Activated CD4-positive, alpha-beta T cell treated with anti-CD3 and anti-CD28 coated beads, Interleukin-2, amount 50 U/mL, for 48 hours (primary cell): ENCODE measurements at places on chromosomes 6 and 20.

- no peak for DNase-seq
Observed at GRCh38 chr6:110741517-110741916, 73.8 kb downstream of the CDK19 start.

- DNase-seq = no peak
Observed at GRCh38 chr20:21613512-21613911, 92.0 kb upstream of the PAX1 start.

GRCh38 chr20:33021879-33022278, 9.6 kb upstream of the BPIFB6 start:
- DNase-seq = no peak

DNA sequence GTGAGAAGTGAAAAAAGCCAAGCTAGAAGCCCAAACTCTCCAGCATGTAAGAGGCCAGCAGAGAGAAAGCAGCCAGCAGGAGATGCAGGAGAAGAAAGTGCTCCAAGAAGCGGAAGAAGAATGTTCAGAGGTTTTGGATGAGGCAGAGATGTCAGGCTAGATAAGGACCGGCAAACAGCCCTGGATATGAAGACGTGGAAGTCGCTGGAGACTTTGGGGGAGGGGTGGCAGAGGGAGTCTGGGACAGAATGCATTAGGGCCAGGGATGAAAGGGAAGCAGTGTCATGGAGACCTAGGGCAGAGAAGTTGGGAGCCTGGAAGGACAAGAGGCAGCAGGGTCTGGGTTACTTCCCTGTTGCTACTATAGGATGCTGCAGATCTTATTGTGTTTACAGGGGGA, 5.3 kb upstream of the SCUBE3 start:
- no peak for DNase-seq

DNA sequence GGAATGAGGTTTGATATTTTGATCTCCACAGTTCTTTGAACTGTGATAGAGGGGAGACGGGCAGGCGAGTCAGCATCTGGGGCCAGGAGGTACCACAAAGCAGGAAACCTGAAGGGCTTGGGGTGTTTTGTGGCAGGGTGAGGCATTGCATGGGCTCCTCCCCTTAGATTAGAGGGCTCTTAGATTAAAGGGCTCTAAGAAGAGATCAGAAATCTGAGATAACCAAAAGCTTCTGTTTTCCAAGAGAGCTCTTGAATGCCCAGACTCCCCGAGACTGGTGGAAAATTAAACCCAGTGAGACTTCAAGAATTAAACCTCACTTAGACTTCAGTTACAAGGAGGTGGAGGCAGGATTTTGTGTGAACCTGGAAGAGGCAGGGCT, 2.4 kb upstream of the GPX5 start:
- no peak for DNase-seq

GRCh38 chr20:41005361-41005729, 23.3 kb upstream of the TOP1 start:
- DNase-seq = no peak

DNA sequence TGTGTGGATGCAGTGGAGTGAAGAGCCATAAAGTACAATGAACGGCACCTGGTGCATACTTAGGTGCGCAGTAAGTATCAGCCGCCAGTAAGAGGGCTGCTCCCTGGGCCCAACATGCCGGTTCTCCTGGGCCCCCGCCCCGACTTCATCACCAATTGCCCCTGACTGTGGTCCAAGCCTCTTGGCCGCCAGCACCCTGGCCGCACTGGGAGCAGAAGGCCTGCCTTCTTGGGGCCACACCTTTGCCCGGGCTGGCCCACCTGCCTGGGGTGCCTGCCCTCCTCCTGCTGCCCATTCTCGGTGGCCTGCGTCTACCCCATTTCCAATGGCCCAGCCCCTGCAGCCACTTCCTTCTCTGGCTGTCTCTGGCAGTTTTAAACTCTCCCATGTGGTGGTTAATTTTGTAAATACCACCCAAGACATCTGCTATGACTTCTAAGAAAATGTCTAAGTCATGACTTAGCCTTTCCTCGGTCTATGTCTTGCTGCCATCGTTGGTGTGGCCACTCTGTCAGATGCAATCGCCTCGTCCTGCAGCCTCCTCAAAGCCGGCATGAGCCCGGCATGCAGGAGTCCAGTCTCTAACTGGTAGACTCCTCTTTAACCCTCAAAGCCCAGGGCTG, 36.8 kb downstream of the PMEPA1 start:
- no peak for DNase-seq

- no peak for DNase-seq
Observed at GRCh38 chr6:53727748-53728147, 62.2 kb upstream of the KLHL31 start.

DNA sequence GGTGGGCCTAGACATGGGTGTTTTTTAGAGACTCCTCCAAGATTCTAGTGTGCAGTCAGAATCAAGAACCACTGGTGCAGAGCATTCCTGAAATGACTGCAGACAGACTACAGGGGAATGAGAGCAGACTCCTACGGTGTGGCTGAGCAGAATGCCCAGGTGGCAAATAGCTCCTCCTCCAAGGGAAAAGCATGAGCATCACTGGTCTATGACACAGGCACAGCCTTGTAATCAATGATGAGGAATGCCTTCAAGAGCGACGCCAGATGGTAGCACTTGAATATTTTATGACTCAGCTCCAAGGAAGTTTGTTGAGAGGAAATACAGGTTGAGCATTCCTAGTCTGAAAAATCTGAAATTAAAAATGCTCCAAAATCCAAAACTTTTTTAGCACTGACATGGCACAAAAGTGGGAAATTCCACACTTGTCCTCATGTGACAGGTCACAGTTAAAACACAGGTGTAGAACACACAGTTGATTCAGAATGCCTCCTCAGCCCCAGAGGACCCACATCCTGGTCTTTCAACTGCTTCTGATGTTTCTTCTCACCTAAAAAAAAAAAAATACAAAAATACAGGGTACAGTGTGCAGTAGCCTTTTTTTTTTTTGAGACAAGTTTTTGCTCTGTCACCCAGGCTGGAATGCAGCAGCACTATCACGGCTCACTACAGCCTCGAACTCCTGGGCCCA, 10.6 kb upstream of the FAM8A1 start:
- DNase-seq = peak; percentile 23

DNA sequence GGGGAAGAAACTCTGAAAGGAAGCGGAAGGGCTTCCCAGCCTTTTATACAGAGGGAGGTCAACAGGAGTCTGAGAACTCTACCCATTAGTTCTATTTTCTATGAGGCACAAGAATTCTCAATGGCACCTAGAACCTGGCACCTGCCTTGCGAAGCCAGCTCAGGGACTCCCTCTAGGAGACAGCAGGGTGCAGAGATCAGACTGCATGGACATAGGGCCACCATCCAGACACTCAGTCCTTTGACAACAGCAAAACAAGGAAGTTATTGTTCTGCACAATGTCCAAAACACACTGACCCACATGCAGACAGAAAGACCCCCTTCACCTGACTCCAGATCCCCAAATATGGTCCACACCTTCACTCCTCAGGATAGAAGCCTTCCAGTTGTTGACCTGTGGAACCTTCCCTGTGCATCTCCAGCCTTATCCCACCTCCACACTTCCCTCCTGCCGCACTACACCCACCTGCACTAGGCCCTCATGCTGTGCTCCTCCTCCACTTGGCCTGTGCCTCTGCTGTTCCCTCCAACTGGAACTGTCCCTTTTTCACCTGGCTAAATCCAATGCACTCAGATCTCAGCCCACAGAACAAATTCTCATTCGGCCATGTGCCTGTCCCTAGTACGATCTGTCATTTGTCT, 27.8 kb downstream of the ACSS1 start:
- DNase-seq = no peak

- DNase-seq = no peak
Observed at GRCh38 chr6:36444470-36444869, 1.7 kb downstream of the KCTD20 start.

- DNase-seq = no peak
Observed at GRCh38 chr6:145055567-145055966, 679.8 kb downstream of the EPM2A start.

GRCh38 chr20:1392443-1392692, 486 bp downstream of the FKBP1A start:
- no peak for DNase-seq

DNA sequence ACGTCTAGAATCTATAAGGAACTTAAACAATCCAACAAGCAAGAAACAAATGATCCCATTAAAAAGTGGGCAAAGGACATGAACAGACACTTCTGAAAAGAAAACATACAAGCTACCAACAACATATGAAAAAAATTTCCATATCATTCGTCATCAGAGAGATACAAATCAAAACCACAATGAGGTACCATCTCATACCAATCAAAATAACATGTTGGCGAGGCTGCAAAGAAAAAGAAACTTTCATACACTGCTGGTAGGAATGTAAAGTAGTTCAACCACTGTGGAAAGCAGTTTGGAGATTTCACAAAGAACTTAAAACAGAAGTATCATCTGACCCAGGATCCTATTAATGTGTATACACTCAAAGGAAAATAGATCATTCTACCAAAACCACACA, 243.9 kb upstream of the RUNX2 start:
- no peak for DNase-seq

DNA sequence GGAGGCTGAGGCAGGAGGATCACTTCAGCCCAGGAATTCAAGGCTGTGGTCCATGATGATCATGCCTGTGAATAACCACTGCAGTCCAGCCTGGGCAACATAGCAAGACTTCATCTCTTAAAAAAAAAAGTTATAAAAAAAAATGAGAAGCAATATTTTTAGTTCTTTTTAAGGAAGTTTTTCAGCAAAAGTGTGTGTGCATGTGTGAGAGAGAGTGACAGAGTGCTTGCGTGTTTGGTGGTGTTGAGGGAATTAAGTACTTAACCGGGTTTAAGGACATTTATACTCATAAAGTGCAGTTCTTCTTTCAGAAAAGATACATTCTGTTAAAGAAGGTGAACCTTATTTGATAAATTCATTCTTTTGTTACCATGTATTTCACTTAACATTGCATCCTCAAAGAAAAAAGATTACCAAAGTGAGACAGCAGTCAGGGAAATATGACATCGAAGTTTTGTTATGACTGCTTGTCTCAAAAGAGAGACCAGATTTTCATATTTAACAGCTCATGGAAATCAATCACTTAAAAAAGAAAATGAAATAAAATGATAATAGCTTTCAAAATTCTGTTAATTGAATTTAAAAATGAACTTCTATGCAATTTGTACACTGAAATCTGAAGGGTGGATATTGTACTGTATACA, 254.7 kb downstream of the ARHGAP18 start:
- DNase-seq = no peak

DNA sequence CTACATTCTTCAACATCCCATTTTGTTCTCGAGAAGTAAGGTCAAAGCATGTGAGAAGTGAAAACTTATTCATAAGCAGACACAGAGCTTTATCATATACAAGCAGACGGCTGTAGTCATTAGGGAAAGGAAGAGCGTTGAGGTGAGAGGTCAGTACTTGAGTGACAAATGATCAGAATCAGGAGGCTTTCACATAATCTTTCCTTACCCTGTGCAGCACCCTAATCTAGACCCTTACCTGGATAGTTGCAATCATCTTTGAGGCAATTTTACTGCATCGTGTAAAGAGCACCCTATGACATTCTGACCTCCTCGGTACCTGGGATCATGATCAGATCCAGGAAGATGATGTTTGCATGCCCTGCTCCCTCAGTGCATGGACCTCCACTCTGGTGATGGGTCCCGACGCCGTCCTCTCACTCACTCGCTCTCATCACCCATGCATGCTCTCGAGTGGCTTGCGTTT, 62.7 kb downstream of the RNF182 start:
- DNase-seq = no peak

- no peak for DNase-seq
Observed at GRCh38 chr20:14666696-14667095, 329.3 kb upstream of the FLRT3 start.

GRCh38 chr6:19180348-19181072, 656.7 kb upstream of the ID4 start:
- DNase-seq = no peak

DNA sequence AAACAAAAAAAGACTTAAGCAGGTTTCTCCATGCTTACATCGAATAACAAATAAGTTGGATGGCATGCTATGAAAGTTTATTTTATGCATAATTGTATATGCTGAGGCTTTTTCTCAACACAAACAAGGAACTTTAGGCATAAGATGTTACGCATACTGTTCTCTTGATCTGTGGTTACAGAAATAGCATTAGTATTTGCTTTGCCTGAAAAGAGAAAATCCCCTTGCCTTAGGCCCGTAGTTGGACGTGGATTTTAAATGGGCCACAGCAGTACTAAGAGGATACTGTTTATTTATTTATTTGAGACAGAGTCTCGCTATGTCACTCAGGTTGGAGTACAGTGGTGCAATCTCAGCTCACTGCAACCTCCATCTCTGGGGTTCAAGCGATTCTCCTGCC, 19.0 kb downstream of the LYRM2 start:
- no peak for DNase-seq

DNA sequence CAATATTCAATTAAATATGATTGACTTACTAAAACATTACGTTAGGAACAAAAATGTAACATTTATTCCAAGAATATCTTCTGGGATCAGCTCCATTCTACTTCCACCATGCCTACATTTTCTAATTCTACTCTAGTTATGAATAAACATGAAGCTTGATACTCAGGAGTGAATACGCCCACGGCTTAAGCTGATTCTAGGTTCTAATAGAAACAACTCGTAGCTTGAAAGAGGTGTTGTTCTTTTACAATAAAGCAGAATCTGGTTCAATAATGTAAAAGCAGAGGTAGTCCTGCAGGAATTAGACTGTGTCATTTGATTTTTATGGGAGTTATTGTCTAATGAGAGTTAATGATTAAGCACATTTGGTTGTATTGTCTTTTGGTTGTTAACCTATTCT, 107.3 kb upstream of the OLIG3 start:
- no peak for DNase-seq

DNA sequence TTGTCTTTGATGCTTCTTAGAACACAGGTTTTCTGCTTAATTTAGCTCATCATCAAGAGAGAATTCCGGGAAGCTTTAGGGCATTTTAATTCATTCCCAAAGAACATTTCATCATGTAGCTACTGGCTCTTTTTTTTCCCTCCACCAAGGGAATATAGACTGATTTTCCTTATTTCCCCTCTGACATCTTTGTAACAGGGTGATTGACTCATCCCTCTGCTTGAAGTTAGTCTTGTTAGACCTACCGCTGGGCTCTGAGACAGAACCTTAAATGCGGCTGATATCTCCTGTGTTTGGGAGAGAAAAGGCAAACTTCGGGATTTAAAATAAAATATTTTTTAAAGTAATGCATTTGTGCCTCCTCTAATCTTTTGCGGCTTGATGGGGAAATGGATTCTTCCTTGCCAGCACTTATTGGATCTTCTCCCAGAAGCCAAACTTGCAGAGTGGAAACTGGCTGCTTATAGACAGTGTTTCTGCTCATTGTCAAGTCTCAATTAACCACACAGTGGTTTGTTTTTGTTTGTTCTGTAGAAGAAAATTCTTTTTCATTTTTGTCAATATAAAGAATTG, 272.7 kb upstream of the PLCB4 start:
- DNase-seq = no peak

DNA sequence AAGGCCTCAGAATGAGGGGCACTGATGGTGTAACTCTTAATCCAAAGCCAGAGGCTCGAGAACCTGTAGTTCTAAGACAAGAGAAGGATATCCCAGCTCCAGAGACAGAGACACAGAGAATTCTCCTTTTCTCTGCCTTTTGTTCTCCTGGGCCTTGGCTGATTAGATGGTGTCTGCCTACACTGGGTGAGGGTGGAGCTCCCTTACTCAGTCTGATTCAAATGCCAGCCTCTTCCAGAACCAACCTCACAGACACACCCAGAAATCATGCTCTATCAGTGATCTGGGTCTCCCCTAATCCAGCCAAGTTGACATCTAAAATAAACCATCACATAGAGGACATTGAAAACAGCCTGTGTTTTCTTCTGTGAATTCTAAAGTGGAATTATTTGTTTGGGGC, 68.0 kb upstream of the SMIM28 start:
- DNase-seq = no peak
